Spinal cord (tissue), 10 donors: ENCODE measurements at places on chromosomes 7 and 10. TPM values are rescaled to one million over a fixed set of nuclear protein-coding genes. Genes with fewer than 3 reads are reported as not detected.

DNA sequence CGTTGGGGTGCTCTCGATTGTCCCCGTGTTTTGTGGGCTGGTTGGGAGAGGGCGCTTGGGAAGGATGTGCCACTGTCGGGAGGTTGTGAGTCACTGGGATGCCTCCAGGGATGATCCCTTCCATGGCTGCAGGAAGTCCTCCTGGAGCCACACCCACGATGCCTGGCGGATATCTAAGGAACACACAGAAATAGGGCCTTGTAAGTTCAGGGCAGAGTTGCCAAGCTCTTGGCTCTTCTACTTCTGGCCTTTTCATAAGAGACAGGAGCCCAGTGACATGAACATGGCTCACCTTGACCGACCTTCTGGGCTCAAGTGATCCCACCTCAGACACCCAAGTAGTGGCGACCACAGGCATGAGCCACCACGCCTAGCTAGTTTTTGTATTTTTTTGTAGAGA, 47.6 kb downstream of the ZRANB1 start:
- peaks cover 49% of the 10 kb centered on the region for H3K36me3 ChIP-seq
- H3K27ac ChIP-seq = no peak overlapping the region
- no peak overlapping the region for H3K4me3 ChIP-seq
- DNase-seq = no peak
- peaks cover 14% of the 10 kb centered on the region for H3K4me1 ChIP-seq
- H3K27me3 ChIP-seq = no peaks in the 10 kb centered on the region

DNA sequence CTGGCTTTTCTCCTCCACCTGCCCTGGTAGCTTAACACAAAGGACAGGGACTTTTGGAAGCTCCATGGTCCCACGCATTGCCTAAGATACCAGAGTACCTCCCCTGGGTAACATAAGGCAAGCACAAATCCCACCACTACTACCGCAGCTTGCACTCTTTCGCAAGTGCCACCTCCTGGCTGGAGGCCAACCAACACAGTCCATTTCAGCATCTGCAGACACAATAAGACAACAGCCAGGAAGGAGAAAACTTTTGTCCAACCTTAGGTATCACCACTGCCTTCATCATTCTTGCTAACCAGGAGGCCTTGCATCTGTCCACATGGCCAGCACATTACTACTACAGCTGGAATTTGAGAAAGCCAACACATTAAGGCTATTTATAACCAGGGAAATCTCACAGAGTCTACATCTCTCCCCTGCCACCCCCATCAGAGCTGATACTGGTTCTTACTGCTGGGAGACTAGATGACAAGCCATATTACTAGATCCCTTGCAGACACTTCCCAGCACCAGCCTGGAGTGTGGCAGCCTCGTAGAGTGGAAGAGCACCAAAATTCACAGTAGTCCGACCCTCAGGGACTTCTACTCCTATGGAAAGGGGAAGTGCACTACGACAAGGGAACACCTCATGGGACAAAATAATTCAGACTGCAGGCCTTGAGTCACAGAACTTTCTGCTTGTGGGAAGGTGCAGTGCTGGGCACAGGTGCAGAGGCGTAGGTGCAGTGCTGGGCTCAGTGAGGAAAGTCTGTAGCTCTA, 39.8 kb upstream of the CDK13 start:
- no peak overlapping the region for H3K27ac ChIP-seq
- no peaks in the 10 kb centered on the region for H3K4me1 ChIP-seq
- DNase-seq = no peak
- H3K36me3 ChIP-seq = no peaks in the 10 kb centered on the region
- H3K27me3 ChIP-seq = no peaks in the 10 kb centered on the region

- H3K27ac ChIP-seq = no peak overlapping the region
- no peaks in the 10 kb centered on the region for H3K36me3 ChIP-seq
- H3K4me1 ChIP-seq = no peaks in the 10 kb centered on the region
- no peak overlapping the region for H3K4me3 ChIP-seq
Measured at GRCh38 chr10:48796713-48797245, 112.1 kb downstream of the WDFY4 start.

DNA sequence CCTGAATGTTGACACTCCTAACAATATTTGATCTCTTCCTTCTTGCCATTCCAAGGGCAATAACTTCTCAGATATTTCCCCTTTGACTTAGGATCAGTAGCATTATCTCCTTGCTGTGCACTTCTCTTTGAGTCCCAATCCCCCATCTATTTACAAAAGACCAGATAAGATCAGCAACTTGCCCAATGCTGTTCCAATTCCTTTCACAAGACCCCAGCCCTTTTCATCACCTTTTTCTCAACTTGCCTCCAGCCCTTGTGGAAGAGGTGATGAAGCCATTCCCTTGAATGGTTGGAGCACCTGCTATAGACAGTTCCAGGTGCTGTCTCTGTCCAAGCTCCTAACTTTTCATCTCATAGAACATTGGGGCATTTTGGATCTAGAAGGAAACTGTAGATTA, 51.1 kb upstream of the ARID5B start:
- no peaks in the 10 kb centered on the region for H3K27me3 ChIP-seq
- no peak for DNase-seq
- H3K4me3 ChIP-seq = no peak overlapping the region
- H3K36me3 ChIP-seq = no peaks in the 10 kb centered on the region
- H3K27ac ChIP-seq = no peak overlapping the region

TES gene
- 35.4 TPM for total RNA-seq
